A549 treated with AZD2906 at 1 μM for 4 hours (cell line): ENCODE measurements at places on chromosomes 7 and 10. TPM values are rescaled to one million over a fixed set of nuclear protein-coding genes. Genes with fewer than 3 reads are reported as not detected.

SUN3 gene
- not detected in 5 replicates for total RNA-seq

GIMAP5 gene
- total RNA-seq = 0.05 to 0.11 TPM (median 0.08 TPM) in 3 of 5 replicates, not detected in the others

SPDYE1 gene
- not detected in 5 replicates for total RNA-seq

HYAL4 gene
- total RNA-seq = 0.05 TPM in 1 of 5 replicates, not detected in the others

CNNM1 gene
- 22.8 to 27.4 TPM (median 25.6 TPM) in 5 replicates for total RNA-seq

SEMA3A gene
- 3.1 to 5.2 TPM (median 4.0 TPM) in 5 replicates for total RNA-seq

C7orf57 gene
- 0.29 to 0.35 TPM (median 0.33 TPM) in 5 replicates for total RNA-seq

GFRA1 gene
- total RNA-seq = 8.8 to 10.2 TPM (median 9.7 TPM) in 5 replicates

OPALIN gene
- not detected in 5 replicates for total RNA-seq

GOT1 gene
- total RNA-seq = 37.6 to 43.1 TPM (median 39.3 TPM) in 5 replicates

PKD2L1 gene
- total RNA-seq = 0.06 to 0.33 TPM (median 0.16 TPM) in 4 of 5 replicates, not detected in the other

CYP3A7 gene
- 0.05 TPM in 1 of 5 replicates, not detected in the others for total RNA-seq

GDF10 gene
- 0.03 to 0.08 TPM (median 0.05 TPM) in 5 replicates for total RNA-seq

OR2A12 gene
- total RNA-seq = not detected in 5 replicates
